ENCODE measurements at places on chromosomes 12 and 14.

DNA sequence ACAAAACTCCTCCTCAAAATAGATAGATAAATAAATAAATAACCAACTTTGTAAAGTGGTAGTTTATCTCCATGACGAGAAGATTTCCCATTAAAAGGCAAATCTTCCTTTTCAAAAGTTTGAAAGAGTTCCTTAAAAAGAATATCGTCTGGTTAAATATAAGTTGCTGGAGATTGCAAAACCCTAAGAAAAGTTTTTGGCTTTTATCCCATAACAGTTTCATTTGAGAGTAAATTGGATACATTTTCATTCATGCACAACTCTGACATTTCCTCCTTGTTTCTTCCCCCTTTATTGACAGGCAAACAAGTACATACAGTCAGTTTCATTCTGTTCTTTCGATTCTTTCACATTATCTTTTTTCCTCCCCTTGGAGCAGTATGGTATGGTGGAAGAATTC is 45.4 kb upstream of the BTG1 start:
- DNase-seq: no peak

DNA sequence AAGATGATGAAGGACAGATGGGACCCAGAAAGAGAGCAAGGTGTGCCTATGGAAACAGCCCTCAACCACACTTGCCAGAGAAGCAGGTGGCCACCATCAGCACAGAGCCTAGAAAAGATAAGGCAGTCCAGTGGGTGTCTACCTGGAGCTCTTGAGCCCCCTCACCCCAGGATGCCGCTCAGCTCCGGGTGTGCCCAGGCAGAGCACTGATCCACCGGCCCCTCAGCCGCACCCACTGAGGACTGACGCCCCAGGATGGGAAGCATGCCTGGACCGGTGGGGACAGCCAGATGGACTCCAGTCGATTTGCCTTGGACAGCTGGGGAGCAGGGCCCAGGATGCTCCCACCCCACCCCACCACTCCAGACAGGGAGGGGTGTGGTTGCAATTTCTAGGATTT is 15.1 kb upstream of the ZFP36L1 start:
- no peak for DNase-seq

GRCh38 chr12:106138633-106139421 is at the start of gene NUAK1:
TSS of gene NUAK1 (minus strand) at chr12:106138954. CDS start at chr12:106138653, 301 bp downstream.
- DNase-seq: peak; percentile 28

DNA sequence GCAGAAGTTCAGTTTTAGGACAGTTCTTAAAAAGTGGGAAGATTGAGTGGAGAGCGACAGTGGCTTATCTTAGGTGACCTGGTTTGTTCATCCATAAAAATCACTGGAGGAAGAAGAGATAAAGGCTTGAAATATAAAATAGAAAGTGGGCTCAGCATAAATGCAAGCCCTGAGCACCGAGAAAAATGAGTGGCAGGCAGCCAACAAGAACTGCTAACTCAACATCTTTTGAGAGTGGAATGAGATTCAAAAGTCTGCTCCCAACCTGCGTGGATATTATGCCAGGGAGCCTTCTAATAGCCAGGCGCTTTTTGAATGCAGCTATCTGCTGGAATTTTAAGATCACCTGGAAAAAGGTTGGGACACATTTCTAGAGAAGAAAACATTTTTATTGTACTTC is 666.5 kb downstream of the FLRT2 start:
- no peak for DNase-seq

- no peak for DNase-seq
Measured at GRCh38 chr12:128968668-128969067, 115.4 kb downstream of the GLT1D1 start.

DNA sequence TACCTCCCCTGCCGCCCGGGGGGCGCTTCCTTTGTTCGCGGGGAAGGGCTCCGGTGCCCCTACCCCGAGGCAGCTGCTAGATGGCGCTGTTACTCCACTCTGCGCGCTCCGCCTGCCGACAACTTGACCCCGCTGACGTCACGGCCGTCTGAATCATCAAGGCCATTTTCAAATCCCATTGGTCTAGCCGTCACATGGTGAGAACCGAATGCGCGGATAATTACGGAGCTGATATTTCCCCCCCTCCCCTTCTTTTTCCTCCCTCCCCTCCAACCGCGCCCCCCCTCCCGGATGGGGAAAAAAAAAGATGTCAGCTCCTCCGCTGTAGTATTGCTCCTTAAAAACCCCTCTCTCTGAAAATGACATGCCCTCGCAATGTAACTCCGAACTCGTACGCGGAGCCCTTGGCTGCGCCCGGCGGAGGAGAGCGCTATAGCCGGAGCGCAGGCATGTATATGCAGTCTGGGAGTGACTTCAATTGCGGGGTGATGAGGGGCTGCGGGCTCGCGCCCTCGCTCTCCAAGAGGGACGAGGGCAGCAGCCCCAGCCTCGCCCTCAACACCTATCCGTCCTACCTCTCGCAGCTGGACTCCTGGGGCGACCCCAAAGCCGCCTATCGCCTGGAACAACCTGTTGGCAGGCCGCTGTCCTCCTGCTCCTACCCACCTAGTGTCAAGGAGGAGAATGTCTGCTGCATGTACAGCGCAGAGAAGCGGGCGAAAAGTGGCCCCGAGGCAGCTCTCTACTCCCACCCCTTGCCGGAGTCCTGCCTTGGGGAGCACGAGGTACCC is at the start of gene HOXC10:
Gene HOXC10 (plus strand): TSS at position 246 of the 791 bp plus-strand sequence. CDS start 114 bp downstream, at position 360.
- DNase-seq: peak; percentile 73

DNA sequence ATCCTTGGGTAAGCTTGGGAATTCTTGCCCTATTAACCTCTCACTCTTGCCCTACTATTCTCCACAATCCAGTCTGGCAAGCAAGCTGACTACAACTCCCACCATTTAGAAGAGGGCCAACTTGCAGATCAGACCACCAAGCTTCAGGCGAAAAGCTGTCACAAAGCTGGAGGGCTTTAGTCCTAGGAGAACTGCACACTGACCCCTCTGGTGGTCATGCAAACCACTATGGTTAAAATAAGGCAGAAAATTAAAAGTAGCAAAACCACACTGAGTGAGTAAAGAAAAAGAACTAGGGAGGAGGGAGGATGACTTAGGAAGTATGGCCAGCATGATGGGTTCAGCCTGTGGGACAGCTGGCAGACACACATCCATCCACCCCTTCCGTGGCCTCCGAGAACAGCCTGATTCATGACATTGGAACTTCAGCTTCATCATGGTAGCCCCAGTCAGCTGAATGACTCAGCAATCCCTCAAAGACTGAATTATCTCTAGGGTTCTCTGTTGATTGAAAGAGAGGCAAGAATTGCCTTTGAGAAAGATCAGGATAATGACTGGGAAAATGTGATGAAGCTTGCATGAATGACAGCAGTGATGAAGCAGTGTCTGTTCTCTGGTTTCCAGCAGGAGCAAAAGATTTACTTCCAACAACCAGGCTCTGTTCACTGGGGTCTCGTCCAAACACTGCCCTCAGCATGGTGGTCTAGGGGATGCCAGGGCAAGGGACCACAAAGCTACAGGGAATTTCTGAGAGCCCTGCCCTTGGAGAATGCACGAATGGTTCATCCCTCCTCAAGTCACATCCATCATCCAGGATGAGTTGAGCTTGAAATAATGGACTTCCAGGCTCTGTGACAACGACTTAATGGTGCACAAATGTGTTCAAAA is 24.4 kb downstream of the PITPNM2 start:
- DNase-seq: no peak

GRCh38 chr14:22390824-22391461 is 198.1 kb downstream of the DAD1 start:
- DNase-seq: no peak

GRCh38 chr12:46779063-46779462 is 46.7 kb downstream of the SLC38A4 start:
- no peak for DNase-seq

DNA sequence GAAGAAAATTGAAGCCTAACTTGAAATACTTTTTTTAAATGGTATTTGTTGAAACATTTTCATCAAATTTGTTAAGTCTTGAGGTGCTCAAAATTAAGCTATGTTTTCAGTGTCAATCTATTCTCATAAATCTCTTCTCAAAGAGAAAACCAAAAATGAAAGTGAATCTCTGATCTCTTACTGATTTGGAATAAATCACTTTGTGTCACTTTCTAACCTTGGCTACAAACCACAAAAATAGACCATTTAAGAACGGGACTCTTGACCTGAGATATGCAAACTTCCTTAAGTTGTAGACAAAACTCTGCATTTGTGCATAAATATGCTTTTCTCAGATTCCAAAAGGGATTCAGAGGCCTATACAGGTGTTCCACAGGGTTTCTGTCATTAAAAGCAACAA is 192.9 kb downstream of the SEC23A start:
- no peak for DNase-seq

DNA sequence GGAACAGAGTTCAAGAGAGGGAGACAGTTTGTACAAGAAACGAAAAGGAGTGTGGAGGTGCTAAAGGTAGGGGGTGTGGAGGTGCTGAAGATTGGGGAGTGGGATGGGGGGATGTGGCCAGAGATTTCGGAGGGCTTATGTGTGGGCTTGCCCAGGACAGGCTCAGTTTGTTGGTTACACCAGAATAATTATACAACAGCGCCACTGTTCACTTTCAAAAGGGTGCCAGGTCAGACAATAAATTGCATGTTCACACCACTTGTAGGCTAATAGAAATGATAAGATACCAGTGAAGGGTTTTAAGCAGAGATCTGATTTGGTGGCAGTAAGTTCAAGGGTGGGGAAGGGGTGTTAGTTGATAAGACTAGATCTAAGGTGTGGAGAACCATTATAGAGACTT is 75.3 kb downstream of the PRKCH start:
- DNase-seq: no peak

GRCh38 chr14:77157740-77158139 is 16.1 kb upstream of the ZDHHC22 start:
- no peak for DNase-seq

GRCh38 chr12:54060174-54060974 is 6.7 kb downstream of the HOXC4 start:
- no peak for DNase-seq

GRCh38 chr14:52950410-52950897 is 396 bp downstream of the FERMT2 start:
- DNase-seq: peak; percentile 45

- DNase-seq: no peak
Measured at GRCh38 chr12:101858361-101858760, 19.0 kb upstream of the DRAM1 start.

GRCh38 chr12:81679614-81680013 is 79.5 kb downstream of the PPFIA2 start:
- DNase-seq: no peak

GRCh38 chr14:32306549-32306948 is 22.5 kb upstream of the AKAP6 start:
- DNase-seq: no peak

GRCh38 chr14:105161964-105162668 is 6.5 kb downstream of the JAG2 start:
- no peak for DNase-seq

GRCh38 chr12:96570579-96570978 is 81.2 kb downstream of the CFAP54 start:
- no peak for DNase-seq

- DNase-seq: no peak
Measured at GRCh38 chr12:120489018-120489417, 6.9 kb upstream of the DYNLL1 start.

DNA sequence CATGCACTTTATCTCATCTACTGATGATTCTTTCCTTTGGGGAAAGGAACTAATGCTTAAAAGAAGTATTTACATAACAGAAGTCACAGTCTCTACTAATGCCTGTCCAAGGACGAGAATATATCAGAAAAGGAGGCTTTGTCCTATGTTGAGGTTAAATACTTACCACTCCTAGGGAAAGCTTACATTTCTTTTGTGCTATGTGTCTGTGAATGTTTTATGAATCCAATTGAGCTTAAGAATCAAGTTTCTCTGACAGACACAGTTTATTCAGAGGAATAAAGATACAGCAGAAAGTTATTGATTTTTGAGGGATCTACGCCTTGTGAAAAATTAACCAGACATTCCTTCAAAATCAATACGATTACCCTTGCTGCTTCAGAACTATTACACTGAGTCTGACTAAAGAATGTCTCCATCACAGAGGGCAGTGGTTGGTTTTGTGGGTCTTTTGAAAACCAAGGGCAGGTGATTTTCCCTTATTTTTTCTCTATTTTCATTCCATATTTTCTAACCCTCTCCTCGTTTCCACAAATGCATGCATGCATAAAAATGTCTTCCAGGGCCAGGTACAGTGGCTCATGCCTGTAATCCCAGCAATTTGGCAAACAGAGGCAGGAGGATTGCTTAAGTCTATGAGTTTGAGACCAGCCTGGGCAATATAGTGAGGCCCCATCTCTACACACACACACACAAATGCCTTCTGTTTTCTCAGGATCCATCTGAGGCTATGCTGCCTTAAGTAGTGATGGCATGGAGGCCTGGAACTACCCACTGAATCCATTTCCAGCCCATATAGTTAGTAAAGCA is 1095.1 kb downstream of the GALC start:
- DNase-seq: no peak

DNA sequence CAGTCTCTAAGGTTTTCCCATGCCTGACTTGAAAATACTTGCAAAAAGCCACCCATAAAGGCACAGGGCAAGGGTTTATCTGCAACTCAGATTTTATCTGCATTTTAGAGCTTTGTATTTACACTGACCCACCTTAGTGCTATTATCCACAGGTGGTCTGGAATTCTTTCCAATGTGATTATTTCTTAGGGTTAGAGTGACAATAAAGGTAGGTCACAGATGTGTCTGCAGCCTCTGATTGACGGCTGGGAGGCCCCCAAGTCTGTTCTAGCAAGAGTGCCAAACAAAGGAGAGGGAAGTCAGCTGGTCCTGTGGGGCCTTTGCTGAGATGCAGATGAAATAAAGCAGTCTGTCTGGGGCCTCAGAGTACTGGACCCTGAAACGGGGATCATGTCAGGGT is 64.0 kb downstream of the FRMD6 start:
- no peak for DNase-seq

Data from activated T-cell treated with anti-CD3 and anti-CD28 coated beads, Interleukin-2, amount 50 U/mL, for 1 hour (primary cell).